ENCODE measurements at places on chromosomes 11 and 22.

- H3K36me3 ChIP-seq: no peaks in the 10 kb centered on the region
- peak overlapping the region; percentile 93 for H3K4me3 ChIP-seq
- H3K4me1 ChIP-seq: peaks cover 37% of the 10 kb centered on the region
- peaks cover 8% of the 10 kb centered on the region for H3K27me3 ChIP-seq
- peak overlapping the region; percentile 87 for H3K27ac ChIP-seq
Measured at GRCh38 chr11:85810521-85810870, 445 bp downstream of the SYTL2 start.

DNA sequence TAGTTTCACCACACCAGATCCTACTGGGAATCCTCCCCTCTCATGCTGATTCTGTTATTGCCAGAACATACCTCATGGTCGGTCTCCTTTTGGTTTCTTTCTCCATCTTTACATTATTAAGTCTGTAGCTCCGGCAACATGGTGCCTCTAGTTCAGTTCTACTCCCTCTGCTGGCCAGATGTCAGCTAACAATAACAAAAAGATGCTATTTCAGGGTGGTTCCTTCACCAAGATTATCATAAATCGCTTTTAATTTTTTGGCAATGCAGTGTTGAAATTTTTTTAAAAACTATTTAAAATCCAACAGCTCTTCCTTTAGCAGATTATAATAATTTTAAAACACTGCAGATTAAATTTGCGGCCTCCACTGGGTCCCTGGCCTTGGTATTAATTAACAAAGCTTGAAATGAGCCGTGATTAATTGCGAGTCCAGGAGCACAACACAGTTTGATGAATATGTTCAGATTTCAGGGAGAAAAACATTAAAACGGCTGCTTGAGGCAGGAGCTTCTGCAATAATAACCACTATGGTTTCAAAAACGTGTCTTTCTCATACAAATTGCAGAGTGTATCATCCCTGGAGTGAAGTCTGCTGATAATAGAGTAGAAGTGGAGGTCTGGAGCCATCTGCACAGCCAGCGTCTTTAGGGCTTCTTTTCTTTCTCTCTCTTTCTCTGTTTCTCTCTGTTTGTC is 492.9 kb upstream of the KIRREL3 start:
- H3K27ac ChIP-seq: no peak overlapping the region
- H3K36me3 ChIP-seq: no peaks in the 10 kb centered on the region
- peaks cover 1% of the 10 kb centered on the region for H3K27me3 ChIP-seq
- DNase-seq: no peak
- no peaks in the 10 kb centered on the region for H3K4me1 ChIP-seq

- H3K27ac ChIP-seq: no peak overlapping the region
- peaks cover 2% of the 10 kb centered on the region for H3K4me1 ChIP-seq
- H3K27me3 ChIP-seq: peaks cover 28% of the 10 kb centered on the region
- H3K36me3 ChIP-seq: no peaks in the 10 kb centered on the region
- H3K4me3 ChIP-seq: no peak overlapping the region
Measured at GRCh38 chr11:116275635-116276034, 497.2 kb downstream of the BUD13 start.

DNA sequence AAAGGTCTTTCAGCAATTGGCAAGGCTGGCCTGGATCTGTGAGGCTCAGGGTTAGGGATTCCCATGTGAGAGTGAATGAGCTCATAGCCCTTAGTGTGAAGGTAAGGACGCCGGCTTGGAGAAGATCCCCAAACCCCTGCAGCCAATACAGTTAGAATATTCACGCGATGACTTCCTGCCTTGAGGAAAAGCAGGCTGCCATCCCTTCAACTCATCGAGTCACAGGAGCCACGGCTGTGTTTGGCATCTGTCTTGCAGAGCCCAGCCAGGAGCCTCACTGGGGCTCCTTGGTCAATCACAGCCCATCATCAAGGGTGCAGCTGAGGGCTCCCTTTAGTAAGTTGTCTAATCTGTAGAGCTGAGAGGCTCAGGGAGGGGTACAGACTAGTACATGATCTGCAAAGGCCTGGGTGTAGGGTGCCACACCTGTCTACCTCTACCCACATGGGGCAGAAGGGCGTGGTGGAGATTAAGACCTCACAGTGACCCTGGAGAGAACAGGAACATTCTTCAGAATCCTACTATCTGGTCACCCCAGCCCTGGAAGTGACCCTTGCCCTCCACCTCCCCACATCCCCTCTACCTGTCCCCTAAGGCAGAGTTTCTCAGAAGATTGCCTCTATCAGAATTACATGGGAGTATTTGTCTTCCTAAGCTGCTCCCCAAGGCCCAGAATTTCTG is 18.5 kb downstream of the IL10RA start:
- peaks cover 5% of the 10 kb centered on the region for H3K36me3 ChIP-seq
- no peaks in the 10 kb centered on the region for H3K27me3 ChIP-seq
- H3K4me1 ChIP-seq: peaks cover 100% of the 10 kb centered on the region
- H3K4me3 ChIP-seq: peak overlapping the region; percentile 6
- H3K27ac ChIP-seq: peak overlapping the region; percentile 8

DNA sequence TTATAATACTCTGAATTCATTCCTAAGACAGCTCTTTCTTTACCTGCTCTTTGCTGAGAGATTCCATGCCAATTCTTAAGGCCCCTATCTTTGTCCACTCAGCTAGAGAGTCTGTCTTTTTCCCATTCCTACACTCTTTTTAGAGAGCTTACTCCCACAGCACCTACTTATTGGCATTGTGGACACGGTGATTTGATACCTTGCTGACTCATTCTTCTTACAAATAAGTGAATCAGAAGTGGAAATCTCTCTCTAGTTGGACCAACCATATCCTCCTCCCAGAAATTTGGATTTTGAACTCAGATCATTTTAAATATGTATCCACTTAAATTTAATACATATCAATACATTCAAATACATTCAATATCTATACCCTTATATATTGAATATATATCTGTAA is 32.5 kb upstream of the OR6M1 start:
- H3K27me3 ChIP-seq: peaks cover 9% of the 10 kb centered on the region
- no peaks in the 10 kb centered on the region for H3K4me1 ChIP-seq
- H3K4me3 ChIP-seq: no peak overlapping the region
- H3K36me3 ChIP-seq: no peaks in the 10 kb centered on the region
- H3K27ac ChIP-seq: no peak overlapping the region
- no peak for DNase-seq

GRCh38 chr11:6778518-6778917 is 4.3 kb upstream of the OR2AG1 start:
- H3K36me3 ChIP-seq: peaks cover 3% of the 10 kb centered on the region
- H3K4me1 ChIP-seq: no peaks in the 10 kb centered on the region
- no peak for DNase-seq
- peaks cover 14% of the 10 kb centered on the region for H3K27me3 ChIP-seq

DNA sequence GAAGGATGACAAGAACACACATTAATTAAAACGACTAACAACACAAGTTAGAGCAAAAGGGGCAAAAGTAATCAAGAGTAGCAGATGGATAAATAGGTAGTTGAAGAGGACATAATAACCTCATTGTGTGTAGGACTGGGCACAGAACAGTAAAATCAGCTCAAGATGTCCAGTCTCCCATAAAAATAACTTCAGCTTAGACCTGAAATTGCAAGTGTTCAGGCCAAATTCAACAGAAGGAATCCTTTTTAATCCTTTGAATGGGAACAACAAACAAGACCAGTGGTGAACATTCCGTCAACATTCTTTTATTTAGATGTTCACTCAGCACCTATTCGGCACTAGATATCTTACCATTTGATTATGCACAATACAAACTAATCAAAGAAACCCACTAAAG is 4.4 kb downstream of the MTMR2 start:
- H3K27me3 ChIP-seq: no peaks in the 10 kb centered on the region
- no peak for DNase-seq
- H3K4me3 ChIP-seq: no peak overlapping the region

DNA sequence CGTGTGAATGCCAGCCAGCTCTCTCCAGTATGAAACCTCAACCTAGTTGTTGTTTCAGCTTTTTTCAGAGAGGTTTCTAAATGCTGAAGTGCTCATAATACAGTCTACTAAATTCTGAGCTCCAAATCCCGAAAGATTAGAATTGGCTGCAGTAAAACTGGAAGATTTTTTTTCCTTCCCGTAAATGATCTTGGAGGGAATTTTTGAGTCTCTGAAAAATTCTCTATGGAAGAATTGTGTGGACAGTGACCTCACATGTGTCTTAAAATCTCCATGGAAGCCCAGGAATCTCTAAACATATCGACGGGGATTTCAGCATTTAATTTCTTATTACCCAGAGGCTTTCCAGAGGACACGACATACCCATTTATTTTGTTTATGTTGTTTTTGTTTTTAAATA is 1499.2 kb downstream of the LRRC4C start:
- H3K4me1 ChIP-seq: no peaks in the 10 kb centered on the region
- no peak overlapping the region for H3K27ac ChIP-seq
- H3K27me3 ChIP-seq: no peaks in the 10 kb centered on the region
- H3K4me3 ChIP-seq: no peak overlapping the region

DNA sequence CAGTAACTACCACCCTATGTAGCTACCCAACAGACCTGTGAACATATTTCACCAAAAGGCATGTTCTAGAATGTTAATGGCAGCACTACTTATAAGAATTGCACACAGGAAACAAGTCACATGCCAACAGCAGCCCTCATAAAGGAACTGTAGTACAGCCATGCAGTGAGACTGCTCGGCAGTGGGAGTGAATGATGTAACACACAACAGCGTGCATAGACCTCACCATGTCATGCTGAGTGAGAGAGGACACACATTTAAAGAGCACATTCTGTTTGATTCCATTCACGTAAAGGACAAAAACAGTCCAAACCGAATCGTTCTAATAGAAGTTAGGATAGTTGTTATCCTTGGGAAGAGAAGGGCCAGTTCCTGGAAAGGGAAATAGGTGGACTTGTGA is 27.2 kb upstream of the KIRREL3 start:
- no peaks in the 10 kb centered on the region for H3K4me1 ChIP-seq
- no peaks in the 10 kb centered on the region for H3K36me3 ChIP-seq
- DNase-seq: no peak

- peaks cover 76% of the 10 kb centered on the region for H3K4me1 ChIP-seq
- H3K36me3 ChIP-seq: peaks cover 2% of the 10 kb centered on the region
- no peak overlapping the region for H3K4me3 ChIP-seq
- H3K27ac ChIP-seq: no peak overlapping the region
- no peak for DNase-seq
Measured at GRCh38 chr11:128835741-128836430, 31.2 kb downstream of the KCNJ1 start.

DNA sequence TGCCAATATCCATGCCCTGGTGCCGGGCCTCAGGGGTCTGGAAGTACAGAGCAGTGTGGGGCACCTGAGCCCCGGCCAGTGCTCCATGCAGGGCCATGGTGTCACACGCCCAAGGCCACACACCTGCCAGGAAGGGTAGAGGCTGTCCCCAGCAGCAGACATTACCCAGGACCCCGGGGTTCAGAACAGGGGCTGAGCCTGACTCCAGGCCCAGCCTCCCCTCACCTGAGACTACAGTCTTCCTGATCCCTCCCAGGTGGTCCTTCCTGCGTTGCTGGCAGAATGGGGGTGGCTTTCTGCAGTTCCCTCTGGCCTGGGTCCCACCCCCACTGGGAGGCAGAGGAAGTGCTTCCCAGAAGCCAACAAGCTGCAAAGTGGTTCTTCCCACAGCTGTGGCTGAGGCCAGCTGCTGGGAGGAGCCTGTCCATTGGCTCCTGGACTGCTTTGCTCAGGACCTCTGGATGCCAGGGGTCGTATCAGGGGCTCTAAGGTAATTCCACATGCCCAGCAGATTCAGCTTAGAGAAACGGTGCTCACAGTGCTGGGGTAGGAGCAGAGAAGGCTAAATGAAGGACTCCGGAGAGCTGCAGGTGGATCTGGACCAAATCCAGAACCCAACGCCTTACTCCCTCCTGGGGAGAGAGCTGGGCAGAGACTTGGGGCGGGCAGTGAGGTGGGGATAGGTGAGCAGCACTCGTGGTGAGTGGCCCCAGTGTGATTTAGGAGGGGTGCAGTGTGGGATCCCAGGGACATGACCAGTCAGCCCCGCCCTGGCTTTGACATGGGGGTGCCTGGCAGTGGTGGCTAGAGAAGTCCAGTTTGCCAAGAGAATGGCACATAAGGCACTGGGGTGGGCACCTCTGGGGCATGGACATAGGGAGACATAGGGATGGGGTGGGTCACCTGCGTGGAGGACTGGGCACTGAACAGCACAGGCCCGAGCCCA is 12.6 kb downstream of the TCIRG1 start:
- peak overlapping the region; percentile 70 for H3K27ac ChIP-seq
- no peak for DNase-seq
- no peaks in the 10 kb centered on the region for H3K27me3 ChIP-seq
- H3K4me3 ChIP-seq: no peak overlapping the region

GRCh38 chr22:46049726-46050450 is 72.9 kb upstream of the WNT7B start:
- peaks cover 15% of the 10 kb centered on the region for H3K4me1 ChIP-seq
- no peaks in the 10 kb centered on the region for H3K36me3 ChIP-seq
- peak overlapping the region; percentile 98 for H3K27ac ChIP-seq
- H3K4me3 ChIP-seq: no peak overlapping the region
- H3K27me3 ChIP-seq: no peaks in the 10 kb centered on the region

DNA sequence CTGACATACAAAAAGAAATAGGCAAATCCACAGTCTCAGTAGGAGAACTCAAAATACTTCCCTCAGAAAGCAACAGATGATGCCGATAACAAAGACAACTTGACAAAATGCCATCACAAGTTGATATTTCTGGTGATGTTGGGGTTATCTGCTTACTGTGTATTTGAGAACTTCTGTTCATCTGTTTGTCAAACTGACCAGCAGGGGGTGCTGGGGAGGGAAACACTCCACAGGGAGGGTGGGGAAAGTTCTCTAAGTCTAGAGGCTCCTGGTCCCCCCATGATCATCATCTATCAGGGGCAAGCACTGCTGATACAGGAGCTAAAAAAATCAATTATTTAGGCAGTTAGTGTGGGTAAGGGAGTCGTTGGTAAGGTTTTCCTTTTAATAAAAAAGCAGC is 19.2 kb downstream of the GLYATL1 start:
- H3K27ac ChIP-seq: no peak overlapping the region
- no peak overlapping the region for H3K4me3 ChIP-seq
- peaks cover 20% of the 10 kb centered on the region for H3K27me3 ChIP-seq
- no peaks in the 10 kb centered on the region for H3K36me3 ChIP-seq

- H3K36me3 ChIP-seq: no peaks in the 10 kb centered on the region
- no peaks in the 10 kb centered on the region for H3K27me3 ChIP-seq
Measured at GRCh38 chr11:34223021-34223813, 117.8 kb downstream of the NAT10 start.

- no peaks in the 10 kb centered on the region for H3K4me1 ChIP-seq
- no peak overlapping the region for H3K4me3 ChIP-seq
- peaks cover 3% of the 10 kb centered on the region for H3K36me3 ChIP-seq
- peak overlapping the region; percentile 21 for H3K27ac ChIP-seq
- H3K27me3 ChIP-seq: no peaks in the 10 kb centered on the region
Measured at GRCh38 chr11:63760487-63761079, 8.0 kb downstream of the ZFTA start.

- H3K27me3 ChIP-seq: no peaks in the 10 kb centered on the region
- no peak overlapping the region for H3K4me3 ChIP-seq
- H3K27ac ChIP-seq: peak overlapping the region; percentile 49
- DNase-seq: no peak
- peaks cover 50% of the 10 kb centered on the region for H3K4me1 ChIP-seq
Measured at GRCh38 chr11:128585498-128586238, 1.7 kb downstream of the ETS1 start.

GRCh38 chr11:134360050-134360835 is 28.5 kb downstream of the GLB1L2 start:
- H3K4me1 ChIP-seq: peaks cover 16% of the 10 kb centered on the region
- peak overlapping the region; percentile 38 for H3K4me3 ChIP-seq
- peak; percentile 77 for DNase-seq
- H3K27me3 ChIP-seq: peaks cover 9% of the 10 kb centered on the region
- H3K27ac ChIP-seq: no peak overlapping the region
- no peaks in the 10 kb centered on the region for H3K36me3 ChIP-seq
